ENCODE measurements at places on chromosomes 6 and 20.

DNA sequence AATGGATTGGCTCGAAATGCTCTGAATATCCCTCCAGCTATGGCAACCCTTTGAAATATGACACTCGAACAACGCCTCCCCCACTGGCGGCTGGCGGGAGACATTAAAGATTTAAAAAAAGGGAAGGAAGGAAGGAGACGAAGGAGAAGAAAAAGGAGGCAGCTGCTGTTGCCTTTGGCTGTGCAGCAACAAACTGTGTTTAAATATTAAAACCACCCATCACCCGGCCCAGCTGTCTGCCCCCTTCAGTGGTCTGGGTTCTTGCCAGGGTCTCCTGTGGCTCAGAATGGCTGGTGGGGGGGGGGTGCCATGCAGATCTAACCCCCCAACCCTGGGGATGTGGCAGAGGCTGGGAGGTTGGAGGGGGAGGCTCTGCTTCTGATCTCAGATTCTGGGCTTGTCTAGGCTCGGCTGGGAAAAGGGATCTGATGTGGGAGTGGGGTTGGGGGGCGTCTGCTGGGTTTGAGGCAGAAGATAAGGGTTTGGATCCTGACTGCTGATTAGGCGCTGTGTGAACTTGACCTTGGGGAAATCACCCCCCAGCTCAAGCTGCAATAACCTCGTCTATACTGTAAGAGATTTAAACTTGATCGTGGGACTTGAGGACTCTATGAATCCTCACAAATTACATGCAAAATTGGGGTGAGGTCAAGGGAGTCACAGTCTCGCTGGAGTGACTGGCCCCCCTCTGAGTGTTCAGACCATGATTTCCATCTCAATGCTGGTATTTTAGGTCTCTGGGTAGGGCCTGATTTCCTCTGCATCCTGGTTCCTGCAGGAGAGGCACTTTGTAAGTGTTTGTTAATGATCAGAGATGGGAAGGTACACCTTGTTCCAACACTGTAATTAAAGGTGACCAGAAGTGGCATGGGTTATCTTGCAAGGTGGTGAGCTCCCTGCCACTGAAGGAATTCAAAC lies 40.3 kb upstream of the BLCAP start:
- DNase-seq: peak; percentile 30

GRCh38 chr20:45968801-45969711 lies 2.9 kb downstream of the ZNF335 start:
- no peak for DNase-seq

DNA sequence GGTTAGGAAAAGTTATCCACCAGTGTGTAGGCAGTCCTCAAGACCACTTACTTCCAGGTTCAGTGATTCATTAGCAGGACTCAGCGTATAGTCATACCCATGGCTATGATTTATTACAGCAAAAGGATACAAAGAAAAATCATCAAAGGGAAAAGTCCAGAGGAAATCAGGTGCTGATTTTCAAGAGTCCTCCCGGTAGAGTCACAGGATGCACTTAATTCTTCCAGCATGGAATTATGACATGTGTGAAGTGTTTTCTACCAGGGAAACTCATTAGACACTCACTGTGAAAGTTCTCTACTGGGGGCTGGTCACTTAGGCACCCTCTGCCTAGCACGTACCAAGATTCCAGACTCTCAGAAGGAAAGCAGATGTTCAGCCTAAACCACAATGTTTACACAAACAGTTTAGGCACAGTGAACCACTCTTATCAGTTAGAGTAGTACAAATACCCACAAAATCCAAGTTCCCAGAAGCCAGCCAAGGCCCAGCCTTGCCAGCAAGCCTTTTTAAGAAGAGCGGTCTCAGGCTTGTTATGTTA lies 10.2 kb downstream of the WFDC3 start:
- no peak for DNase-seq

DNA sequence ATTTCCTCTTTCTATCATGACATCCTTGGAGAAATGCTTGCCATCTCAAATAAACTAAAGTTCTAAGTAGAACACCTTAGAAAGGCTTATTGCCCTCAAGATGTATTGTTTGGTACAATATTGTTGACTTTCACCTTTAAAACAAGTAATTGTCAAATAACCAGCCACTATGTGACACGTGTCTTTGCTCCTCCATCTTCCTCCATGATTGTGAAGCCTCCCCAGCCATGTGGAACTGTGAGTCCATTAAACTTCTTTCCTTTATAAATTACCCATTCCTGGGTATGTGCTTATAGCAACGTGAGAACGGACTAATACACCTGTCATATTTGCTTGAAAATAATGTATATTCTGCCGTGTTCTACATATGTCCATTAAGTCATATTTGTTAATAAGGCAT lies 126.5 kb downstream of the BMP5 start:
- DNase-seq: no peak

- DNase-seq: no peak
Measured at GRCh38 chr6:13604546-13605416, 10.4 kb upstream of the NOL7 start.

DNA sequence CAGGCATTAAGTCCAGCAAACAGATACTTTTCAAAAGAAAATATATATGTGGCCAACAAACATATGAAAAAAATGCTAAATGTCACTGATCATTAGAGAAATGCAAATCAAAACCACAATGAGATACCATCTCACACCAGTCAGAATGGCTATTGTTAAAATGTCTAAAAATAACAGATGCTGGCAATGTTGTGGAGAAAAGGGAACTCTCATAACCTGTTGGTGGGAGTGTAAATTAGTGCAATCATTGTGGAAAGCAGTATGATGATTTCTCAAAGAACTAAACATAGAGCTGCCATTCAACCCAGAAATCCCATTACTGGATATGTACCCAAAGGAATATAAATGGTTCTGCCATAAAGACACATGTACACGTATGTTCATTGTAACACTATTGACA lies 20.6 kb downstream of the KCNQ5 start:
- DNase-seq: no peak

DNA sequence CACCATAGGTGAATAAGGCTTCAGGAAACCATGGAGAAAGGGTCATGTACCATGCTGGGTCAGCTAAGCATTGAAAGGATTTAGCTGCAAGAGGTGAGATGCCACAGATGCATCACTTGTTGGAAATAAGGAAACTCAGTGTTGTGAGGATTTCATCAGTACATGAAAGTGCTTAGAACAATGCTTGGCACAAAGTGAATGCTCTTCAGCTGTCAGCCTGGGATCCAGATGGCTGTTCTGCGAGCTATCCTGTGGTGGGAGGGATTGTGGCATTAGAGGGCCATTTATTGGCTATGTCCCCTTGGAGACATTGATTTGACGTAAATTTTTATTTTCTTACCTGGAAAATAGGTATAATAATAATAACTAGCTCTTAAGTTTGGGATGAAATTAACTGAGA lies 53.0 kb downstream of the ELOVL2 start:
- DNase-seq: no peak

GRCh38 chr20:53609491-53610445 lies 16.1 kb upstream of the ZNF217 start:
- DNase-seq: no peak

DNA sequence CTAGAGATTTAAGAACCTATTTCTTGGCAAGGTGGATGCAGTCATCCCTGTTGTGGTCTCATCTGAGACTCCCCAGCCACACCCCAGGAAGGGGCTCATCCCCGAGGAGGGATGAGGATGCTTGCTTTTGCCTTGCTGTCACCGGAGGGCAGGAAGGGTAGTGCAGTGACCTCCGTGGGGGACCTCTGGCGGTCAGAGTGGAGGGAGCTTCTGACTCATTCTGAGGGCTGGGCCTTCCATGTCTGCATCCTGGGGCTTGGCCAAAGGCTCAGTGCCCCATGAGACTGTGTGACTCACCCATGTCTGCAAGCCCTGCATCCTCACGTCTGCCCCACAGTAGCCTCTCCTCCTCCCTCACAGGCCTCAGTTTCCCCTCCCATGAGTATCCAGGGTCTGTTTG lies 38.7 kb downstream of the UQCC2 start:
- no peak for DNase-seq

DNA sequence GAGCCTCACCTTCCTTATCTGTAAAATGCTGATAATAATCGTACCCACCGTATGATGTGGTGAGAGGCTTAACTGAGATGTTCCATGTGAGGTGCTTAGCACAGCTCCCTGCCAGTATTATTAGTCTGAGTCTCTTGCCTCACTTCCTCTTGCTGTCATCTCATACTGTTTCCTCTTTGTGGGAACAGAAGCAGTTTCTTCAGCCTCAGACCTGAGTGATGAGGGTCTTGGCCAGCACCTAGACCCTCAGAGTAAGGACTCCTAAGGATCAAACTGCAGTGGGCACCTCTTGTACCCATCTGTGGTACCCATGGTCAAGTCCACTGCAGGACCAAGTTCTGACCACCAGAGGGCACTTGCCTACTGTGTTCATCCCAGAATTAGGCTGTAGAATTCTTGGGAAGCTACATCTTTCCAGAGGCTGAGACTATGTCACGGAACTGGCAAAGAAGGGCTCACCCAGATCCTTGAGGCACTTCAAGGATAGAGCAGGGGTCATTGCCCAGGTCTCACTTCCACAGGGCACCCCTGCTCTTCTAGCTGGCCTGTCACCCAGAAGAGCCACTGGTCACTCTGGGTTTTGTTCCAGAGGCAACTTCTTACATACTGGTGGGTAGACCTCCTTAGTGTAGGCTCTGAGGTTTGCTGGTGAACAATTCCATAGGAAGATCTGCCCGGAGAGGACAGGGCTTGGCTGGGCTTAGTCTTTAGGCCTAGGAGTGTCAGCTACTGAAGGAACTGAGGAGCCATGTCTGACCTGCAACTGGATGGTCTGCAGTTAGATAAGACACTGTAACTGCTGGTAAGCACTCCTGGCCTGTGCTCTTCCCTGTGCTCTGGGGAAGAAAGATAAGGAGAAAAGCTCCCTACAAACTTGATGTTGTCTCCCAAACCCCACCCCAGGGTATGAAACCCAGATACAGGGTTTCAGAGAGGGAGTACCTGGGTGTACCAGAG lies 20.6 kb upstream of the SGK2 start:
- peak; percentile 66 for DNase-seq
